ENCODE measurements at places on chromosomes 6 and 20. TPM values are rescaled to one million over a fixed set of nuclear protein-coding genes. Genes with fewer than 3 reads are reported as not detected.

NHLRC1 gene
- 1.9 TPM for total RNA-seq

TDRD6 gene
- 0.04 TPM for total RNA-seq

GJA10 gene
- not detected for total RNA-seq

SLCO4A1 gene
- 20.4 TPM for total RNA-seq

ADGB gene
- not detected for total RNA-seq

MROH8 gene
- total RNA-seq = 2.7 TPM

NPEPL1 gene
- total RNA-seq = 35.5 TPM

LGSN gene
- not detected for total RNA-seq

LZTS3 gene
- total RNA-seq = 17.1 TPM

RTEL1 gene
- 7.9 TPM for total RNA-seq

TFAP2C gene
- 0.13 TPM for total RNA-seq

LIME1 gene
- 2.0 TPM for total RNA-seq

PAX1 gene
- not detected for total RNA-seq

TAP2 gene
- 4.6 TPM for total RNA-seq

TCF15 gene
- total RNA-seq = 4.5 TPM

DXO gene
- total RNA-seq = 5.8 TPM

OR12D3 gene
- not detected for total RNA-seq

SYTL3 gene
- 3.2 TPM for total RNA-seq

TSHZ2 gene
- total RNA-seq = 3.0 TPM

HLA-DQB2 gene
- total RNA-seq = 0.66 TPM

COX4I2 gene
- total RNA-seq = 10.4 TPM

MAP3K4 gene
- total RNA-seq = 28.1 TPM

ID1 gene
- total RNA-seq = 206 TPM

MARCKS gene
- 4.3 TPM for total RNA-seq

HLA-G gene
- total RNA-seq = not detected

PACRG gene
- 0.61 TPM for total RNA-seq

DNMT3B gene
- 0.24 TPM for total RNA-seq

PREX1 gene
- 9.9 TPM for total RNA-seq

BPIFB2 gene
- total RNA-seq = not detected

SOX18 gene
- 5.9 TPM for total RNA-seq

SNAP25 gene
- total RNA-seq = not detected

IL20RA gene
- total RNA-seq = 0.32 TPM

CDK5RAP1 gene
- total RNA-seq = 27.6 TPM

HTR1E gene
- not detected for total RNA-seq

TPD52L2 gene
- 58.8 TPM for total RNA-seq

QRSL1 gene
- total RNA-seq = 17.2 TPM

GNRH2 gene
- not detected for total RNA-seq

ARMH2 gene
- total RNA-seq = not detected

CD24 gene
- total RNA-seq = 5.9 TPM

PTGIS gene
- total RNA-seq = 4.5 TPM

TP53TG5 gene
- total RNA-seq = not detected

IL17F gene
- total RNA-seq = not detected

SYNJ2 gene
- total RNA-seq = 4.7 TPM

CCN6 gene
- not detected for total RNA-seq

SPTLC3 gene
- 1.0 TPM for total RNA-seq

FRMD1 gene
- not detected for total RNA-seq

FAM209B gene
- total RNA-seq = not detected

CST4 gene
- not detected for total RNA-seq

OR2B6 gene
- not detected for total RNA-seq

C2 gene
- total RNA-seq = 4.9 TPM

TNFAIP3 gene
- total RNA-seq = 7.1 TPM

CSTF1 gene
- 14.2 TPM for total RNA-seq

UST gene
- total RNA-seq = 8.4 TPM

SEC63 gene
- total RNA-seq = 11.8 TPM

CALHM6 gene
- 0.80 TPM for total RNA-seq

MYH7B gene
- total RNA-seq = 8.5 TPM

CCN5 gene
- total RNA-seq = 65.3 TPM
